ENCODE measurements at places on chromosomes 2 and 18.

DNA sequence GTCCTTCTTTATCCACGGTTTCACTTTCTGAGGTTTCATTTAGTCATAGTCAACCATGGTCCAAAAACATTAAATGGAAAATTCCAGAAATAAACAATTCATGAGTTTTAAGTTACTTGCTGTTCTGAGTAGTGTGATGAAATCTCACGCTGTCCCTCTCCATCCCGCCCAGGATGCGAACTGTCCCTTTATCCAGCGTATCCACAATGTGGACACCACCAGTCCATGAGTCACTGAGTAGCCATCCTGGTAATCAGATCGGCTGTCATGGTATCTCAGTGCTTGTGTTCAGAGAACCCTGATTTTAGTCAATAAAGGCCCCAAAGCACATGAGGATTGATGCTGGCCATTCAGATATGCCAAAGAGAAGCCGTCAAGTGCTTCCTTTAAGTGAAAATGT, 3.7 kb downstream of the SP140L start:
- DNase-seq, result no peak

DNA sequence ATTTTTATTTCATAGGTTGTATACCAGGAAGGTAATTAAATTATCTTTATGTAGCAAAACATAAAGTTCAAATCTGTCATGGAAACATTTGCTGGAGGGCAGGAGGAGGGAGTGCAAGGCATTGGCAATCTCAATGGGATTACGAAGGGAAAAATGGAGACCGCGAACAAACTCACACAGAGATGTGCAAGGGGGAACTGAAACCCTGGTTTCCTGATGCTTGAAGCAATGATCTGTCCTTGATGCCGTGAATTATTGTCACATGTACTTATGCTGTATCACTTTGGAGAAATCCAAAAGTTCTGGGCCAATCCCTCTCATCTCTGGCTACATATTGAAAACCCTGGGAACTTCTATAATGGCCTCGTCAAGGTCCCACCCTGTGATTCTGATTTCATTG, 65.0 kb upstream of the MFF start:
- no peak for DNase-seq

- no peak for DNase-seq
Measured at GRCh38 chr18:48782381-48782861, 168.3 kb downstream of the SMAD7 start.

GRCh38 chr2:212682937-212683336, 144.3 kb upstream of the ERBB4 start:
- no peak for DNase-seq

GRCh38 chr2:206611736-206612135, 30.6 kb upstream of the FAM237A start:
- no peak for DNase-seq

DNA sequence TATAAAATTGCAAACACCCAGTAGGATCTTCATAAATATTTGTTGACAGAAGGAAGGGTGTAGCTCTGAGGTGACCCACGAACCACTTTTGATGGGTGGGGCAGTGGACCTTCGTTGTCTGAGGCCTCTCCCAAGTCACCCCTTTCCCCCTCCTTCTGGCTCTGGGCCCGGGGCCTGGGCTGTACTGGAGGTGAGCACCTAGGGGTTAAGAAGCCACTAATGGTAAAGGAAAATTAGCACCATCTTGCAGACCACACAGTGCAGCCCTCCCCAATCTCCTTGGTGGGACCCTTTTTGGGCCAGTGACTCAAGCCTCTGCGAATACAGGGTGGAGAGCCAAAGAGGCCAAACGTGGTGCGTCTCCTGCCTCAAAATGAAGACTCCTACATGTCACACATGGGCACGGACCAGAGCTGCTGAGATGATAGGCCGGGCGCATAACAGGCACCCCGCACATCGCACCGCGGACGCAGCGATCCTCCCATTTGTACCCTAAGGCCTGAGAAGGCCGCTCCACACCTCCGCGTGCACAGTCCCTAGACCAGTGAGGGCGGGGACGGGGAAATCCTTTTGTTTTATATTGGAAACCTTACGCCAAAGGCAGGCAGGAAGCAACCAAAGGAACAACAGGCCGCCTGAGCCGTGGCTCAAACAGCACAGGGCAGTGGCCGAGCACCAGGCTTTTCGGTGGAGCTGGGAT, 31.9 kb upstream of the ATP6V1B1 start:
- DNase-seq, result no peak

GRCh38 chr2:200051611-200051945, 96.2 kb downstream of the MAIP1 start:
- DNase-seq, result no peak

DNA sequence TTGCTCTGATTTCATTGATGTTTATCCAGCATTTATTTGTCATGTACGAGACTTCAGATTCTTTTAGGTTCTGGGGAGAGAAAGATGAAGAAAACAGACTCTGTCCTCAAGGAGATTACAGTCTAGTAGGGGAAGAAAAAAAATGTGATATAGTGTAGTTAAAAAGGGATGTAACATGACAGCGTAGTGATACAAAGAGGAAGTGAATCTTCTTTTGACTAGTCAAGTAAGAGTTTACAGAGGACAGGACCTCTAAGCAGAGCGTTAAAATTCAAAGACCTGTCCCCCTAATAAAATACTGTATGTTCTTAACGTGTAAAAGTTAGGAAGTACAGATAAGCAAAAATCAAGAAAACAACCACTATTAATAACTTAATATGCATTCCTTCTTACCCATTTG, 47.7 kb downstream of the NCOA1 start:
- no peak for DNase-seq

- no peak for DNase-seq
Measured at GRCh38 chr18:48776641-48777025, 174.1 kb downstream of the SMAD7 start.

GRCh38 chr2:14673351-14673875, 40.9 kb downstream of the LRATD1 start:
- DNase-seq, result no peak

DNA sequence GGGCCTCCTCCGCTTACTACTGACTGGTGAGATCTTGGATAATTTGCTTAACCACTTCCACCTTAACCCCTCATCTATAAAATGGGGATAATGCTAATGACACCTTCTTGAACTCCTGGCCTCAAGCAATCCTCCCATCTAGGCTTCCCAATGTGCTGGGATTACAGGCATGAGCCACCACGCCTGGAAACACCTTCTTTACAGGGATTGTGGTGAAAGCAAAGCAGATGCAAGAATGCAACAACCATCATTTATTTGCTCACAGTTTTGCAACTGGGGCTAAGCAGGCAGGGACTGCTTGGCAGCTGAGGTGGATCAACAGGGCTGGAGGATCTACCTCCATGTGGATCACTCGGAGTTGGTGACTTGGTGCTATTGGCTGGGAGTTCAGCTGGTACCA, 76.2 kb upstream of the ZNF532 start:
- DNase-seq, result no peak

DNA sequence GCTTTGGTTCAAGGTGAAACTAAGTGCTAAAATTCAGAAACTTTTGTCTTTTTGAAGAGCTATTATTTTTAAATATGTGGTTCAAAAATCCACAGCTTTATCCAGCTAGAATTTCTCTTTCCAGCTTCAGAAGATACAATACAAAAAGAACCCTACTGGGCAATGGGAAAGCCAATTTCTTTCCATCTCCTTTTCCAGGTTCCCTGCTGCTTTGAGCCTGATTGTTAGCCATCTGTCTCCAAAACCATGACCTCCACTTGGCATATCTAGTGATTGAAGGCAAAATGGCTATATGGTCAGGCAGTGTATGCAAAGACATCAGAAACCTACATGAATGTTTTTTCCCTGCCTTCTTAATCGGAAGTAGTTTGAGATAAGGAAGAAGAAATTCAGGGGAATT, 134.1 kb downstream of the KCNH7 start:
- DNase-seq, result no peak

DNA sequence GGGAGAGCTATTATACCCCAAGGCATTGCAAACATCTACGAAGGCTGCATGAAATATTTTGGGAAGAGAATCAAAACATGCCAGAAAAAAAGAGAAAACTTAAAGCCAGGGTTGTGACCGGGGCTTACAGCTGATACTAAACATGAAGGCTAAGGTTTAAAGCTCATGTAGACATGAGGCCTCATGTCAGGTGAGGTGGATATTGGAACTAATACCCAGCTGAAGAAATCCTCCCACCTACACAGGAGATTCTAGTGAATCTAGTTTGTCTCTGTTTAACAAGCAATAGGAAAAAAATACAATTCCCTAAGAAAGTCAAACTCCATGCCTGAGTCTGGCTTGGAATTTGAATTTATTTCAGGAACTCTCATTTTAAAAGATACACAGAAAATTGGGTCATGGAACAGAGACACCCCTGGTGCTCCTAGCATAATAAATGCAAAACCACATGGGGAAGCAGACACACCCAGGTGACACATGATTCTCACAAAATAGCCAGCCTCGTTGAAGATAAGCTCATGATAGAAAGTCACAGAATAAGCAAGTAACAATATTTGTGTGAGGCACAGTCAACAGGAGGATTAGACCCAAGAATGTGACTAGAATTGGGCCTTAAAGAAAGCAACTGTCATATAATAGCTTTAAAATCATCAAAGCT, 42.2 kb downstream of the UPP2 start:
- DNase-seq, result no peak

DNA sequence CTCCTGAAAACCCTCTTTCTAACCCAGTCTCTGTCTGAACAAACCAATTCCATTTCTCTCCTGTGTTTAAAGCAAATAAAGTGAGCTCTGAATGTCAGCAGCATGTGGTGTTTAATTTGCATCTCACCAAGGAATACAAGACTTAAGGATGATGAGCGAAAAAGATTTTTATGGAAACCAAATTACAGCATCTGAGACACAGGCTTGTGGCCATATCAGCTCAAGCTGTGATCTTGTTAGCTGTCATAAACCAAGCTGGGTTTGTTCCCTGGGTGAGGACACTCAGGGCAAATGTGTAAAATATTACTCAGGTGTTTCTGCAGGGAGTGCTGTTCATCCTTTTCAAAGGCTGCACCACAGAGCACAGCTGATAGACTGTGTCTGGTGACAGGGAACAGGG, 129.3 kb upstream of the REV1 start:
- DNase-seq, result no peak

DNA sequence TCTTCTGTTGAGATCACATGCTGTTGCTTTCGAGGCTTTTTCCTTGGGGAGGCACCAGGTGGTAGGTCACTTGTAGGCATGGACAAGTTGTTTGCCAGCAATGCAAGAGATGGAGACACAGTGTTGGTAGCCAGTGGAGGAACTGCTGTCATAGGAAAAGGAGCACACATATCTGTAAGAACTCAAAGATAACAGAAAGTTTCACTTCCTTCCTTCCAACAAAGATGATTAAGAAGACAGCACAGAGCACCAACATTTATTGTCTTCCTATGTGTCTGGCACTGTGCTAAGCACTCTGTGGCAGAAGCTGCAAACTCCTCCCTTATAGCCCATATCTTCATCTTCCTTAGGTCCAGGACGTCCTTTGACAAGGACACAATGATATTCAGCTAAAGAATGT, 64.5 kb upstream of the AMMECR1L start:
- DNase-seq, result no peak

- DNase-seq, result no peak
Measured at GRCh38 chr2:201909961-201910361, 103.6 kb downstream of the CDK15 start.

DNA sequence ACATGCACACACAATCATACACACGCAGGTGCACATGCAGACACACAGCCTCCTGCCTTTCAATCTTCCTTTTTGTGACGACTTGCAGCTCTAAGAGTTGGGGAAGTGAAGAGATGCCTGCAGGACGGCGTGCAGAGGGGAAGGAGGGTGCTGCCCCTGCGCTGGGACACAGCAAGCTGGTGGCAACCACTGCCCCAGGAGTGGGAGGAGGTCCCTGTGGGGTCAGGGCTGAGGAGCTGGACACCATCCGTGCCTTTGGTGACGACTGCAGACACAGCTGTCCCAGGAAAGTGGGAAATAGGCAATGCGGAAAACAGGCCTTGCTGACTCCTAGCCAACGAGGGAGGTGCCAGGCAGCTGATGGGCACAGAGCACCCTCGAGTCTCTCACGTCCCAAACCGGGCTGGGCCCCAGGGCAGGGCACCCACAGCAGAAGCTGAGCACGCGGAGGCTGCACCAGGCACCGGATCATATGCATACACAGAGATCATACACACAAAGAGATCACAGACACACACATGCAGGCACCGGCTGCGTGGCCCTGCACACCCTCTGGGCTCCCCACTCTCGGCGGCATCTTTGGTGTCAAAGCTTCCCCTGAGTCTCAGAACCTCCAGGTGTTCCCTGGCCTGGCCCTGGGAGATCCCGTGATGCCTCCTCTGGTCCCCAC, 146.1 kb downstream of the PXDN start:
- no peak for DNase-seq

DNA sequence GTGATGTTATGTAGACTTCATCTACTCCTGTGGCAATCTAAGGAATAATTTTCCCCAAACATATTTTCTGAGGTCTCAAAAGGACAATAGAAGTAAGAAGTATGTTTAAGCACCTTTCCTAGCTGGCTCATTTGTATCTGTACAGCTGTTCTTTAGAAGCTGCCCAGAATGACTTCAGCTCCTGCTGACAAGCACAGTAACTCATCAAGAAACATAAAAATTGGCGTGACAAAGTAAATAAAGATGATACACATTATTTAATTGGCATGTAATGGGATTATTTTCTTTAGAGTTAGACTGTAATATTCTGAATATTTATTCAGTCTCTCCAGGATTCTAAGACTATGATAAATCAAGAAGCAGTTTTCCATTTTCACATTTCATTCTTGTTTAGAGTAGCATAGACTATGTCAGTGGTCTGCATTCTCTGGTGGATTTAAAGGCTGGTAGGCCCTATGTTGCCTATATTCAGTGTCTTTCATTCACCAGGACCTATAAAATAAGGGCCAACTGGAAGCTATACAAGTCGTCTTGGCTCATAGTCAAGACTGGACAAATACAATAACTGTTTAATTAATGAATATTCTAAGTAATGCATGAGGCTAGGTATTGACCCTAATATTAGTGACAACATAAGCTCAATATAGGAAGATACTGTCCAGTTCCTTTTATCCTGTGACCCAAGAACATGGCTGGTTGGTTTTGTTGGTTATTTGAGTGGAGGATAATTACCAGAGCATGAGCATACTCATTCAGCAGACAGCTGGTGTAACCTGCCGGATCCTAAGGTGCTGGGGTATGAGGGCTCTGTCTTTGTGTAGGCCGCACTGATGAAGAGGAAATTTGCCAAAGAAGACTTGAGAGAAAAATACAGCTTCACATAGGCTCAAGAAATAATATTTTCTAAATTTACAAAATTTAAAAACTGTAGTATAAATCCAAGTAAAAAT, 107.0 kb downstream of the PDE1A start:
- DNase-seq, result no peak

GRCh38 chr2:127139766-127140165, 32.8 kb upstream of the BIN1 start:
- DNase-seq, result no peak

- DNase-seq, result no peak
Measured at GRCh38 chr2:120561379-120562035, 174.2 kb upstream of the GLI2 start.

DNA sequence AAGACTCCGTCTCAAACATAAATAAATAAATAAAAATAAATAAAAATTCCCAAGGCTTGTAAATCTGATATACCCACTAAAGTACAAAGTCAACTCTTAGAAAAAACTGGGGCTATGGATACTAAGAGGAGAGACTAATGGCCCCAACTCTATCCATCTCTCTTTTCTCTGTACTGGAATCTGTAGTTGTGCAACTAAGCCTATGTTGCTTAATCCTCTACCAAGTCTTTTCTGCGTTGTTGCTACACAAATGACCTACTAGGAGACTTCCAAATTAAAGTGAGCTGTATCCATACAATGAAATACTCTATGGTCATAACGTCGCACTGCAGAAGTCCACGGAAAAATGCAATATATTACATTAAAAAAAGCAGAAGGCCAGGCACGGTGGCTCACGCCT, 8.1 kb downstream of the MRPS5 start:
- DNase-seq, result no peak

- DNase-seq, result no peak
Measured at GRCh38 chr2:234495251-234496054, 1.4 kb downstream of the ARL4C start.

Data from activated B cell treated with CpG ODN at 0.5 μM for 24 hours (primary cell).